ENCODE measurements at places on chromosomes 11 and 22.
A peak's percentile ranks its signal among the peaks of the same experiment; 100 is the strongest.

DNA sequence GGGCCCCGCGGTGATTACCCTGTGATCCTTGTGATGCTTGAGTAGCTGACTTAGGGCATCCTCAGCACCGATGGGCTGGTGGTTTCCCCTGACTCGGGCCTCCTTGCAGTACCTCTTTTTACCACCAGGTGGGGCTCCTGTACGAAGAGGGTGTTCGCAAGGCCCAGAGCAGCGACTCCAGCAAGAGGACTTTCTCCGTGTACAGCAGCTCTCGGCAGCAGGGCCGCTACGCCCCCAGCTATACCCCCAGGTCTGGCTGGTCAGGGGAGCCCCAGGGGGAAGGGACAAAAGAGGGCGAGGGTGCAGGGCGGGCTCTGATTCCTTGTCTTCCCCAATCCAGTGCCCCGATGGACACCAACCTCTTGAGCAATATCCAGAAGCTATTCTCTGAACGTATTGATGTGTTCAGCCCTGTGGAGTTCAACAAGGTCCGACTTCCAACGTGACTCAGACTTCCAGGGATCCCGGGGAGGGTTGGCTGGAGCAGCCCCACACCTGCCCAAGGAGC, 1.3 kb upstream of the TM7SF2 start:
- peak; percentile 73 for DNase-seq

DNA sequence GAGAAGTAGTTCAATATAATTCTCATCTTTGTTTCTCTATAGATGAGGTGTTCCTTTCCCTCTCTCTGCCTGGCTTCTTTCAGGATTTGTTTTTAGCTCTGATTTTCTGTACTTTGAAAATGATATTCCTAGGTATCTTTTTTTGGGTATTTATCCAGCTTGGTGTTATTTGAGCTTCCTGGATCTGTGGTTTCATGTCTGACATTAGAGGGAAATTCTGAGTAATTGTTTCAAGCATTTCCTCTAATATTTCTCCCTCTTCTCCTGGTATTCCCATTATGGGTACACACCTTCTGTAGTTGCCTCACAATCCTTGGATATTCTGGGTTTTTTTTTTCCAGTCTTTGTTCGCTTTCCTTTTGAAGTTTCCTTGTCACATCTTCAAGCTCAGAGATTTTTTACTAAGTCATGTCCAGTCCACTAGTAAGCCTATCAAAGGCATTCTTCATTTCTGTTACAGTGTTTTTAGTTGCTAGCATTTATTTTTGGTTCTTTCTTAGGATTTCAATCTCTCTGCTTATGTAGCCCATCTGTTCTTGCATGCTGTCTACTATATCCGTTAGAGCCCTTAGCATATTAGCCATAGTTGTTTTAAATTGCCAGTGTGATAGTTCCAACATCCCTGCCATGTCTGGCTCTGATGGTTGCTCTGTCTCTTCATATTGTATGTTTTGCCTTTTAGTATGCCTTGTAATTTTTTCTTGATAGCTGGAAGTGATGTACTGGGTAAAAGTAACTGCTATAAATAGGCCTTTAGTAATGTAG, 5.8 kb downstream of the CCDC81 start:
- no peak for DNase-seq

DNA sequence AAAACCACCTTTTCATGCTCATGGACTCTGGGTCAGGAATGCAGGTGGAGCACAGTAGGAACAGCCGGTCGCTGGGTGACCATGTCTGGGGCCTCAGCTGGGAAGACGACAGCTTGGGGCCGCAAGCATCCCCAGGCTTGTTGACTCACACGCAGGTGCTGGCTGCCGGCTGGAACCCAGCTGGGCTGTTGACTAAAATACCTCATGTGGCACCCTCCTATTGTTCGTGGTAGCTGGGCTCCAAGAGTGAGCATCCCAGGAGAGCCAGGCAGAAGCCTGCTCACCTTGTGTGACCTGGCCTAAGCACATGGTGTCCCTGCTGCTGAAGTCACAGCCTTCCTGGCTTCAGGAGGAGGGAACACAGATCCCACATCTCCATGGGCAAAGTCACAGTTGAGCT, 9.4 kb downstream of the DPP3 start:
- DNase-seq = no peak

GRCh38 chr22:42074132-42074811, at the start of gene PHETA2:
Gene PHETA2 (plus strand): TSS chr22:42074248. CDS start chr22:42077294, 3,046 bp downstream.
- DNase-seq = peak; percentile 60

DNA sequence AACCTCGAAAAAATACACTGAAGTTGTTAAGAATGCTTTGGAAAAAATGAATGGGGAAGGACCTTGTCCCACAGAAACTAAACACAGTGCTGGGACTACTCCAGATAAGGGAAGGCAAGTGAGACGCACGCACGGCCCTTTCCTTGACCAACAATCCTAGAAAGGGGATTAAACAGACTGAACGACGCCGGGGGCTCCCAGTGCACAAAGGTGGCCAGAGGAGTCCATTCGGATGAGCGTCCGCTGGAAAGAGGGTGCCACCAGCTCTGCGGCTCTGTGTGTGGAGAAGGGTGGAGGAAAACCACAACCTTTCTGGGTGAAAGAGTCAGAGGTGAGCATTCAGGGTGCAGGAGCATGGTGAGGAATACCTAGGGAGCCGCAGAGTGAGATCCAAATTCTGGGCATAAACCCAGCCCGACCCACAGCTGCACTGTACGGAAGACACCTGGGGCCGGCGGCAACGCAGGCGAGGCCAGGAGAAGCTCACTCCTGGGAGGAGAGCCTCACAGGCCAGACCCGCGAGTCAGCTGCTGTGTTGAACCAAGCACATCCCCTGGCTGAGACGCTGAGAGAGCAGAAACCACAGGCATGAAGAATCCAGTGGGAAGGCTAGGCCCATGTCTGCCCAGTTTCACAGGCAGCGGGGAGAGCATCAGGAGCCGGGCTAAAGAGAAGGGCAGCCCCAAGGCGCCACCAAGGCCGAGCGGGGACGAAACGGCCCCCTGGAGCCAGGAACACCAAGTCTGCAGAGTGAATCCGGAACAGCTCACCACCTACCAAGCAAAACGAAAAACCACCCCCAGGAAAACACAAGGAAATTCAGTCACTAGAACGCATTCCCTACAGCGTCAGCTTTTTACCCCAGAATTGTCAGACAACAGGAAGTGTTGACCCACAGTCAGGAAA, 177.1 kb downstream of the BRD1 start:
- DNase-seq = no peak

DNA sequence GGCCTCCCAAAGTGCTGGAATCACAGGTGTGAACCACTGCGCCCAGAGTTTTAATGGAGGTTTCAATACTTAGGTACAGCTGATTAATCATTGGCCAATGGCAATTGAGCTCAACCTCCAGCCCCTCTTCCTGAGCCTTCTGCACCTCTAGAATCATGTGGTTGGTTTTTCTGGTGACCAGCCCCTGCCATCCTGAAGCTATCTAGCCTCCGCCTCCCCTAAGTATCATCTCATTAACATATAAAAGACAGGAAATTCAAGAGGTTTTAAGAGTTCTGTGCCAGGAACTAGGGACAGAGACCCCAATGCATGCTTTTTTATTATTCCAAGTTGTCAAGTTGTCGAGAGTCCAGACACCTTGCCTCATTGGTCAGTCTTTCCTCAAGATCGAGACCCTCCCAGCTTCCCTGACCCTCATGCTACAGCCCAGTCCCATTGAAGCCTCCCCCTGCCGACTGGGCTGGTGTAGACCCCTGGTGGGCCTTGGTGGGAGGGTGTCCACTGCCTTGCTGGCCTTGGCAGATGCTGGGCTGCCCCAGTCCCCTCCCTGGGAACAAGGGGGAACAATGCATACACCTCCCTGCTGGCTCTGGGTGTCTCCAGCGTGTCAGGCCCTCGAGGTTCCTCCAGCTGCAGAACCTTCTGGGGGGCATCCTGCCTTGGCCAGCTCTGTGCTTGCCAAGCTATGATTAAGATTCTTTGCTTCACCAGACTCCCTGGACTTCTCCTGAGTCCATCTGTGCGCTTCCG, 148.0 kb downstream of the CTTN start:
- no peak for DNase-seq

DNA sequence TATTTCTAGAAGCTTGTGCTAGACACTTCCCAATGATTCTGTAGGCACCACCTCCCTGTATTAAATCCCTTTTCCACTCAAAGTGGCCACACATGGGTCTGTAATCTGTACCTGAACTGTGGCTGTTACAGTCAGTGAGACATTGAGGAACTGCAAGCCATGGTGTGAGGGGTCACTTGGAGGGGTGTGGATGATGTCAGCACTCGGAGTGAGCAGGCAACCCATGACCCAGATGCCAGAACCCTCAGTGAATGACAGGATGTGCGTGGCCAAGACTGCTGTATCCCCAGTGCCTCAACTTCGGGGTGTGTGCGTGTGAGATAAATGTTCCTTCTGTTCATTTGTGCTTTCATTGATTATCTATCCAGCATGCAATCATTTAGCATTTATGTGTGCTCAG, 14.7 kb upstream of the SHANK3 start:
- DNase-seq = no peak

- peak; percentile 66 for DNase-seq
Measured at GRCh38 chr11:2390725-2391151, 9.8 kb upstream of the TSSC4 start.

DNA sequence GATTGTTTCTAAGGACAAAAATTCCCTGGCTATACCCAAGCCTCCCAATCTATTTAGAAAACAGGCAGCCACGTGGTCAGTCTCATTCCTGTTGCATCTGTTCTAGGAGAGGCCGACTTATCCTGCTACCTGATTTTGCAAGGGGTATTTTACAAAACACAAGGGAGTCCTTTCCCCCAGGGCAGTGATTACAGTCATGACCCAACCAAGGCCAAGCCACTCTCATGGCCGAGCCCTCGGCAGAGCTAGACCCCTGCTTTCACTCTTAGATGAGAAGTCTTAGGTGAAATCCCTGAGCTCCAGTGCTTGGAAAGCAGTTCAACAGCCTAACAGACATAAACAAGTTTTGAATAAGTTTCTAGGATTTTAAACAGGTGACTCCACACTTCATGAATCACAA, 89.0 kb upstream of the PITPNB start:
- no peak for DNase-seq

DNA sequence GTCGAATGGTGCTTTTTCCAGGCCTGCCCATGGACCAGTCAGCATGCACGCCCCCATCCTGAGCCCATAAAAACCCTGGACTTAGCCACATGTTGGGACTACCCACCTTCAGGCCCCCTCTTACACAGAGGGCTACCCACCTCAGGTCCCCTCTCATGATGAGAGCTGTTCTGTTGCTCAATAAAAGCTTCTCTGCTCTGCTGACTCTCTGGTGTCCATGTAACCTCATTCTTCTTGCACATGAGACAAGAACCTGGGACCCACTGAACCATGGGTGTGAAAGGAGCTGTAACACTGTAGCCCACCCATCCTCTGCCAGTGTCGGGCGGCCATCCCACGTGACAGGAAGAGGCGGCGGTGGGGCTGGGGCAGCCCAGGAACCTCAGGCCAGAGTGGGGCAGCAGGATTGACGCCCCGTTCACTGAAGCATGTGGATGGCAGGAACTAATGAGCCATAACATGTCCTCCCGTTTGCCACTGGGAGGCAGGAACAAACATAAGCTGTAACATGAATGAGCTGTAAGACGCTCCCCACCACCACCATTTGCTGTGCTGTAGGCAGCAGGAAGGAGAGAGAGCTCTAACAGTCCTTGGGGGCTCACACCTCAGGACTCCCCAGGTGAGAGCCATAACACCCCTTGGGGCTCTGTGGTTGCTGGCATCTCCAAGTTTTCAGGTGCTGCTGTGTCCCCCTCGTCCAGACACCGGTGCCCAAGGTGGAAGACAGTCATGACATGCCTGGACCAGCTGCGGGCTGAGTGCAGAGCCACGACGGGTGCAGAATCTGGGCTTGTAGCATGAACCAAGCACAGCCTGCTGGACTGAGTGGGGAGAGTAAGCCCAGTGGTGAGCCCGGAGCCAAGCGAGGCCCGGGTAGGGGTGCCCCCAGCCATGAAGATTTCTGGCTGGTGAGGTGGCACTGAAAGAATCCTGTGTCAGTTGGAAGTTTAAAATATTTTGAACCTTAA, 69.4 kb downstream of the MCHR1 start:
- DNase-seq = no peak

DNA sequence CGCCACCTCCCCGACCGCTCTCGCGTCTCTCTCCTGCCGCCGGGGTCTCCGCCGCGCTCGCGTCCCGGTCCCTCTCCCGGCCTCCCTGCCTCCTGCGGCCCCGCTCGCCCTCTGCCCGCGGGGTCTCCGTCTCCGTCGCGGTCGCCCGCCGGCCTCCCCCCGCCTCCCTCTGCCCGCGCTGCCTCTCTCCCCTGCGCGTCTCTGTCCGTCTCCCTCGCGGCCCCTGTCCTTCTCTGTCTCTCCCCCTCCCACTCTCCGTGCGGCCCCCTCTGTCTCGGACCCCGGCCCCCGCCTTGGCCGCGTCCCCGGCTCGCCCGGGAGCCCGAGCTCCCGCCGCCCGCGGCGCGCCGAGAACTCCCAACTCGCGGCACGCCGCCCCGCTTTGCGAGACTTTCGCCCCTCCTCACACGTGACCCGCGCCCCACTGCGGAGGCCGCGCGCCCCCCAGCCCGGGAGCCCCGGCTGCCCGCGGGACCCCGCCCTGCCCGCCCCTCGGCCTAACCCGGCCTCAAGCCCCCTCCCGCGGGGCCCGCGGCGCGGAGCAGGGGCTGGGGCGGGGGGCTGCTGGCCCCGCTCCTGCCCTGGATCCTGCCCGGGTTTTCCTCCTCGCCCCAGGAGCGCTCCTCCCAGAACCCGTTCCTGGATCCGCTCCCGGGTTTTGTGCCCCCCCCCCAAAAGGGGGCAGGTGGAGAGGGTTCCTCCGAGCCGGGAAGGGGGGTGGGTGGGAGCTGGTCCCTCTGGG, 702 bp upstream of the KCNJ4 start:
- DNase-seq = no peak

- DNase-seq = no peak
Measured at GRCh38 chr11:75262961-75263852, 22.6 kb downstream of the TPBGL start.

DNA sequence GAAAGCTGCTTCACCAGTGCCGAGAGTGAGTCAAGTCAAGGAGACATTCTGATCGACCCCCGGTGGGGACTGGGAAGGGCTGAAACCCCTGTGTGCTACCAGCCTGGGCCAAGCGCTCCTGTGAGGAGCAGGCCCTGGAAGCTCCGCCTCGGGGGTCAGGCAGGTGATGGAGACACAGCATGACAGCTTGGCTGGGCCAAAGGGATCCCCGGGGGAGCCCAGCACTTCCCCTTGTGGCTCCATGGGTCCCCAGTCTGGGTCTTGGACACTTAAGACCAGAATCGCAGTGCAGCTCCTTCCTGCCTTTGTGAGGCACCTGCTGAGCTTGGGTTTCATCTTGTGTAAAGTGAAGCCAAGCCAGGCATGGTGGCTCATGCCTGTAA, 89.2 kb downstream of the MORC2 start:
- DNase-seq = no peak

DNA sequence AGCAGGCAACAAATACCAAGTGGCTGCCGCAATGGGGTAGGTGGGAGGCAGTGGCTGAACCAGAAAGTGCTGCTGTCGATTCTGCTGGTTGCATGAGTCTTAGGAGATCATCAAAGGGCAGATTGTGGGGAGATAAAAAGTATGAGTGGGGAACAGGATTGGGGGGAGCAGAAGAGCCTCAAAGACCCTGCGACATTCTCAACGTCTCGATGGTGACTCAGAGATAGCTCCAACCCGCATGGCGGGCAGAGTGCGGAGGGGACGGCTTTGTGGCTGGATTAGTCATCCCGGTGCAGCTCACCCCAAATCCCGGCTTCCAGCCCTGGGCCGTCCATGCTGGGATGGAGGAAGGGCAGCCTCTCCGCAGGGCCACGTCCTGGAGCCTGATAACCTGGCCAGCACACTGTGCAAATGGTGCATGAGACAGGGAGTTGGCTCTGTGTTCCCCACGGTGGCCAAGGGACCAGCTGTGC, 11.6 kb upstream of the RTN4R start:
- DNase-seq = no peak

All from AG10803 (cell line).